ENCODE measurements at places on chromosomes 16 and 17.

DNA sequence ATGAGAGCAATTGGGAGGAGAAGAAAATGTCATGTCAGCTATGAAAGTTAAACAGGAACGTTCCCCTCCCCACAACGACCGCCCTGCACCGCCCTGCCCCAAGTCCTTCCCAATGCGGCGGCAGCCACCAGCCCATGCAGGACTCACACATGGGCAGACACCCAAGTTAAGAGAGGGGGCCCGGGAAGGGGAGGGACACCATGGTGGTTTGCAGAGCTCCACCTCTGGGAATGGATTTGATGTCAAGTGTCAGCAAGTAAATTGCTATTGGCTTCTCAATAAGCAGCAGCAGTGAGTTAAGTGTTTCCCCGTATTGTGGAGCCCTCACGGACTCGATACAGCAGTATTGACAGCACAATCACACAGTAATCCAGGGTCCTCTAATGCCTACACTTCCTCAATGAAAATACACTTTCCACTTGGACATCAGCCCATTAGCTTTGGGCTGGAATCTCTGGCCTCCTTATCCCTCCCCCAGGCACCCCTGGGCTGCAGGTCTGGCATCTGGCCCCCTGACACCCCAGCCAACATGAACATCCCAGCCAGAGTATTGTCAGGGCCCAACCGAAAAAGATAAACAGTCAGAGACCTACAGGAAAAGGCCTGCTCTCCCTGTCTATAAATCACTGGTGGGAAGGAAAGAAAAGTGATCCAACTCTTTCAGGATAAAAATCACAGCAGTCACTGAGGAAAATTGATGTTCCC, 22.6 kb downstream of the ZFHX3 start:
- DNase-seq = no peak

DNA sequence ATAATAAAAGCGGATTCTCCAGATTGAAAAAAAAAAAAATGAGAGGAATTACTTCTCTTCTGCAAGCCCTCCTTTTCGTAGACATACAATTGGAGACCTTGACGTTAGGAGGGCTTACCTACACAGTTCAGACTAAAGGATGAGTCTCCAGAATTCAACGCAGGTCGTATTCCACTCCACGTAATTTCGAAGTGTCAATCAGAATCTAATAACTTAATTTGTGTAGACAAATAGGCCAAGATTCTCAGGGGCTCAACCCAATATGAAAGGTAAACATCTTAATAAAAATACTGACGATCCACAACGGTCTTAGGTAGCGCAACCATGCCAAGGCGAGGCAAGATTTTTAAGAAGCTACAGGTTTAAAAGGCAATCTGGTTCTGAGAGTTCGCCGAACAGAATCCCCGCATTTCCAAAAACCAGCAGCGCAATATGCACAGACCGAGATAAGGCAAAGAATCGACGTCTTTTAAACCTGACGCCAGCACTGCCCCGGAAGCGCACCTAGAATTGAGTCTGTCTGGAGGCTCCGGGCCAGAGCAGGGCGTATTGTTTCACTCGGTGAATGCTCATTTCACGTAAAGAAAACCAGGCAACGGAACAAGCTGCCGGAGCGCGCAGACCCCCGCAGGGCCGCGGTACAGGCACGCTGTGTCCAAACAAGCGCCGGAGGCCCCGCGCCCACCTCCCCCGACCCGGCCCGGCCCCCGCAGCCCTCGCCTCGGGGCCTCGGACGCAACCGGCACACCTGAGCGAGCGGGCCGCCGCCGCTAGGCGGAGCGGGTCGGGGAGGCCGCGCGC, 623 bp downstream of the MBTPS1 start:
- no peak for DNase-seq

DNA sequence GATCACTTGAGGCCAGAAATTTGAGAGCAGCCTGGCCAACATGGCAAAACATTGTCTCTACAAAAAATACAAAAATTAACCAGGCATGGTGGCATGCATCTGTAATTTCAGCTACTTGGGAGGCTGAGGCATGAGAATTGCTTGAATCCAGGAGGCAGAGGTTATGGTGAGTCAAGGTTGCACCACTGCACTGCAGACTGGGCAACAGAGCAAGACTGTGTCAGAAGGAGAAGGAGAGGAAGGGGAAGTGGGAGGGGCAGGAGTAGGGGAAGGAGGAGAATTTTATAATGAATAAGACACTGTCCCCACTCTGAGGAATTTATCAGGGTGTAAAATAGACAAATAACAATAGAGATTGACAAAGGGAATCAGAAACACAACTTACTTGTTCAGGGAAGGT, 440.6 kb upstream of the DYNLRB2 start:
- no peak for DNase-seq

- no peak for DNase-seq
These were observed 8.2 kb downstream of the CAVIN1 start for GRCh38 chr17:42414704-42415409.

GRCh38 chr16:24178496-24178895, 77.6 kb upstream of the CACNG3 start:
- no peak for DNase-seq
